ENCODE measurements at places on chromosomes 3 and 15.
A peak's percentile ranks its signal among the peaks of the same experiment; 100 is the strongest.

- DNase-seq = no peak
These were observed 33.8 kb upstream of the XIRP1 start for GRCh38 chr3:39226106-39226741.

GRCh38 chr15:51681303-51681963, at the start of gene SCG3:
Gene SCG3 (plus strand): TSS chr15:51681503. CDS start chr15:51681756, 253 bp downstream.
- DNase-seq = peak; percentile 28

DNA sequence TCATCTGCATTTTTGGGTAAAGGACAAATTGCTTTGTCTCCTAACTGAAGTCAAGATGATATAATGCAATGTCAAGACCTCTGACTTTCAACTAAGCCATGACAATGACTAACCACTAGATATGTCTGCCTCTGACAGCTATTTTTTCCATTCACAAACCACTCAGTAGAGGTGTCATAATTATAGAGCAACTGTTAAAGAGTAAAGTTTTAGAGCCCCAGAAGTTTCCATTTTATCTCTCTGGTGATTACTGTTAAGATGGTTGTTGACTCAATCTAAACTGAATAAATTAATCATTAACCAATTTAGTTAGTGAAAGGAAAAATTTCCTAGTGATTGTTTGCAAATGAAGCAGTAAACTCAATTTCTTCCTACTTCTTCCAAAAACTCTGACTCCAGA, 779.9 kb downstream of the GRM7 start:
- DNase-seq = no peak

DNA sequence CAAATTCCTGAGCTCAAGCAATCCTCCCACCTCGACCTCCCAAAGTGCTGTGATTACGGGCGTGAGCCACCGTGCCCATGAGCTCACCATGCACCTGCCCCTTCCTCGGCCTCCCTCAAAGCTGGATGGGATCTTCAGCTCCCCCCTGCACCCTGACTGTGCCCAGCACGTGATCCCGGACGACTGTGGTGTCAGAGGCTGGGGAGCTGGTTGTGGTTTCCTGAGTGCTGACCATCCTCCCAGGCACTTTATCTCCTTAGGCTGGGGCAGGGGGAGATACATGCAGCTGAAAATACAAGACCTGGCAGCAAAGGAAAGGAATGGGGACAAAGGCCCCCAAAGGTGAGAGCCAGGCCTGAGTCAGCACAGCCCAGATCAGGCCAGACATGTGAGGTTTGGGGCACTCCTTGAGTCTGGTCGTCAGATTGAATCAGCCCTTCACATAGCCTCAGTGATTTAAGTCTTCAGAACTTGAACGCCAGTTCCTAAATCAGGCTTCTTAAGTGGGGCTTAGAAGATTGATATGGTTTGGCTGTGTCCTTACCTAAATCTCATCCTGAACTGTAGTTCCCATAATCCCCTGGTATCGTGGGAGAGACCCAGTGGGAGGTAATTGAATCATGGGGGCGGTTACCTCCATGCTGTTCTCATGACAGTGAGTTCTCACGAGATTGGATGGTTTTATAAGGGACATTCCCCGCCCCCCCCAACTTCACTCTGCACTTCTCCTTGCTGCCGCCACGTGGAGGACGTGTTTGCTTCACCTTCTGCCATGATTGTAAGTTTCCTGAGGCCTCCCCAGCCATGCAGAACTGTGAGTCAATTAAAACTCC, 35.8 kb downstream of the PRKCD start:
- DNase-seq = no peak

GRCh38 chr15:82301296-82302016, 38.8 kb downstream of the SAXO2 start:
- DNase-seq = no peak

DNA sequence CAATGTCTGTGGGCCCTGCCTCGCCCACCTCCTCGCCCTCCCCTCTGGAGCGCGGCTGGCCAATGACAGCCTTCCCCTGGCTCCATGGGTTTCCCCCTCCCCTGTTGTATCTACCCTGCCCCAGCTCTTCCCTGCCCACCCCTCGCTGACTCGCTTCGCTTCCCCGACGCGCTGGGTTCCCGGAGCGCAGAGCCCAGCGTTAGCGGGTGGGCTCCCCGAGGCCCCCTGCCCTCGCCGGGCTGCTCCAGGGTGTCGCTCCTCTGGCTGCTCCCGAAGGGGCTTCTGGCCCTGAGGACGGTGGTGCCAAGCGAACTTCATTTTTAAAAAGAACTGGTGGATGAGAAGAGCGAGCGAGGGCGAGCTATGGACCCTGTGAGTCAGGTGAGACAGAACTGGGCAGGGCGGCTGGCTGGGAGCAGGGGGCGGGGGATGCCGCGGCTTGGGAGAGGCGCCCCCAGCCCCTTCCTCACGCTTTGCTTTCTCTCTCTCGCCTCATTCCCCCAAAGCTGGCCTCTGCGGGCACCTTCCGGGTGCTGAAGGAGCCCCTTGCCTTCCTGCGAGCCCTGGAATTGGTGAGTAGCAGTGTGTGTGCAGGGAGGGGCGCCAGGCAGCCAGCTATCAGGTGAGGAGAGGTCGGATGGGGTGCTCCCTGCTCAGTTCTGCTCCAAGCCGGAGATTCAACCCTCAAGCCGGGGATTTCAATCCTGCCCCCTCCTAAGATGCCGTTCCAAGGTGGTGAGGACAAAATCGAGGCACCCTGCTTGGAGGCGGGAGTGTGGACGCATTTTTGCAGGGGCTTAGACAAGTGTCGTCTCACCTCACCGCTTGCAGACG, at the start of gene SYNPR:
Gene SYNPR, plus strand, starts transcription at position 138 of the 834 bp plus-strand sequence.
- DNase-seq = no peak

DNA sequence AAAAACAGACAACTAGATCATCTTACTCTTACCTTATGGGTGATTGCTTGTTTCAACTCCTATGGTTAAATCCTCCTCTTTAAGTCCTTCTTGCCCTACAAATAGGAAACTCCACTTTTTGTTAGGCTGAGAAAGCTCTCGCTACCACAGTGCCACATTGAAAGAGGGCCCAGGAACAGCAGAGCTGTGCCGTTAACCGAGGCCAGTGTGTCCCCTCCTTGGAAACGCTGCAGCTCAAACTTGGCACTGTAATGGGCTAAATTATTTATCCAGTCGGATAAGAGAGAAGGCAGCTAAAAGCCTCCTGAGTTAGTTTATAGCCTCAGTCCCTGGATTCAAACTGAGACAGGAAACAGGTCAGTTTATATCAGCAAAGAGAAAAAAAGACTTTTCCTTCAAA, 46.1 kb downstream of the KBTBD12 start:
- no peak for DNase-seq

GRCh38 chr15:47027322-47027946, 689.9 kb upstream of the SEMA6D start:
- no peak for DNase-seq

DNA sequence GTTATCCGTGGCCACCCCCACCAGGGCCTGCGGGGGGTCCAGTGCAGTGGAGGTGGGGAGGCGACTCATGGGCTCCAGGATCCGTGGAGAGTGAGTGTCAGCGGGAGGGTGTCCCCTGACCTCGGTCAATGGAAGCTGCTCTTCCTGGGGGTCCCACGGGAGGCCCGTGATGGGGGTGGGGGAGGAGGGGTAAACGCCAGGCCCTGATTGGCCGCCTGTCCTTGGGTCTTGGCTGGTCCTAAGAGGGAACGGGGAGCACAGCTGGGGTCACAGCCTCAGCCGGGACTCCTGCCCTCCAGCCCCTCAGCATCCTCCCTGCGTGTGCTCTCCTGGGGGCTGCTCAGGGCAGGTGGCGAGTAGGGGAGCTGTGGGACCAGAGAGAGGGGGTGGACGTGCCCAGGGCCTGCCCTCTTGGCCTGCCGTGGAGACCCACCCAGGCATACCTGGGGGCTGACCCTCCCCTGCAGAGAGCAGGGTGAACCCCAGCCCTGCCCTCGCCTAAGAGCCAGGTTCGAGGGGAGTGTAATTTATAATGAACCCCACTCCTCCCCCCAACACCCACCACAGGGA, 184.6 kb downstream of the GOLGA6L6 start:
- peak; percentile 24 for DNase-seq

- DNase-seq = peak; percentile 6
These were observed 770.2 kb upstream of the ALCAM start for GRCh38 chr3:104596551-104596950.

DNA sequence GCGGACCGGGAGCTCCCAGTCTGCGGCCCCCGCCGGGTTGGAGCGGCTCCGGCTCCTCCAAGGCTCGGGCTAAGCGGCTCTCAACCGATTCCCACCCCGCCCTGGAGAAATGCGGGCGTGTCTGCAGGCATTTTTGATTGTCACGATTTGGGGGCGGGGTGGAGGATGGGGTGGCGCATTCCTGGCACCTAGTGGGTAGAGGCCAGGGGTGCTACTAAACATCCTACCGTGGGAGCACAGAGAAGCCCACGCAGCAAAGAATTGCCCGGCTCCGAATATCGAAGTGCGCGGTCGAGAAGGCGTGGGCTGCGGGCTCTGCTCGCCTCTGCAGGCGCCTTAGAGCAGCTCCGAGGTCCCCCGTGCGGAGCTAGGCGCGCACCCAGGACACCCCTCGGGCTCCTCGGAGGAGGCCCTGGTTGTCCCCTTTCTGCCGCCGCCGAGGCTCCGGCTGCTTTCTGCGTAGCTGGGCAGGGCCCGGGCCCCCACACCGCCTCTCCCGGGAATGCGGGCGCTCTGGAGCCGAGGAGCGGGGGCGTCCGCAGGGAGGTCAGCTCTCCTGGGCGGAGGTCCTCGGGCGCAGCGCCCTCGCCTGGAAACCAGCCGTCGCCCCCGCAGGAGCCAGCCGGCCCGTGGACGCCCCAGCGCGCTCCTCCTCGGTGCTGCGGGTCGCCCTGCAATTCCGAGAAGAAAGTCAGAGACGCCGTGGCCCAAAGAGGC, 16.5 kb upstream of the LAMP3 start:
- DNase-seq = peak; percentile 31

DNA sequence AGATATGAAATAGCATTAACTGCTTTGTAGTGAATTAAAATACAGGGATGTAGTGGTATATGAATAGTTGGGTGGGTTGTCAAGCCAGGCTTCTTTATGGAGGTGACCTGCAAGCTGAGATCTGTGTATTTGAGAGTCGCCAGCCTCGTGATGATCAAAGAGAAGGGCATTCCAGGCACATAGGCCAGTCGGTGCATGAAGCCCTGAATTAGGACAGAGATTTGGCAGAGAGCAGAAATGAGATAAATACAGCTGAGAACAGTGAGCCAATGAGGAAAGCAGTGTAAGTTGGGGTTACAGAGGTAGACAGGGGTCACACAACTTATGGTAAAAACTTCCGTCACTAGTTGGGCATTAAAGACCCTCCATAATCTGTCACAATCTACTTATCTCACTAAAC, 641.9 kb downstream of the OTOL1 start:
- no peak for DNase-seq

GRCh38 chr3:14277557-14277956, 98.9 kb downstream of the LSM3 start:
- DNase-seq = no peak

DNA sequence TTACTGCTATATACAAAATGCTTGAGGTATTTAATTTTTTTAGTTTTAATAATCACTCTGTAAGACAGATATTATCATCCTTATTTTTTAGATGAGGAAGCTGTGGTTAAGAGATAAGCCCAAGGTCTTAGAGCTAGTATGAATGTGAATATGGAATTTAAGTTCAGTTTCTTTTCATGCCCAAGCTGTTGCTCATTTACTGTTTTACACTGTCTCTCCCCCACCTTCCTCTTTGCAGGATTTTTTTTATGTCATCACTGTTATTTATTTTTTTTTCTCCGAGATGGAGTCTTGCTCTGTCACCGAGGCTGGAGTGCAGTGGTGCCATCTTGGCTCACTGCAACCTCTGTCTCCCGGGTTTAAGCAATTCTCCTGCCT, 22.5 kb downstream of the MAP2K5 start:
- DNase-seq = no peak

GRCh38 chr15:33008284-33008995, 186.1 kb downstream of the FMN1 start:
- no peak for DNase-seq
